Amniotic epithelial cell (primary cell): ENCODE measurements at places on chromosomes 6 and 20.

GRCh38 chr6:126761854-126762253, 356.6 kb upstream of the RSPO3 start:
- DNase-seq, result no peak

DNA sequence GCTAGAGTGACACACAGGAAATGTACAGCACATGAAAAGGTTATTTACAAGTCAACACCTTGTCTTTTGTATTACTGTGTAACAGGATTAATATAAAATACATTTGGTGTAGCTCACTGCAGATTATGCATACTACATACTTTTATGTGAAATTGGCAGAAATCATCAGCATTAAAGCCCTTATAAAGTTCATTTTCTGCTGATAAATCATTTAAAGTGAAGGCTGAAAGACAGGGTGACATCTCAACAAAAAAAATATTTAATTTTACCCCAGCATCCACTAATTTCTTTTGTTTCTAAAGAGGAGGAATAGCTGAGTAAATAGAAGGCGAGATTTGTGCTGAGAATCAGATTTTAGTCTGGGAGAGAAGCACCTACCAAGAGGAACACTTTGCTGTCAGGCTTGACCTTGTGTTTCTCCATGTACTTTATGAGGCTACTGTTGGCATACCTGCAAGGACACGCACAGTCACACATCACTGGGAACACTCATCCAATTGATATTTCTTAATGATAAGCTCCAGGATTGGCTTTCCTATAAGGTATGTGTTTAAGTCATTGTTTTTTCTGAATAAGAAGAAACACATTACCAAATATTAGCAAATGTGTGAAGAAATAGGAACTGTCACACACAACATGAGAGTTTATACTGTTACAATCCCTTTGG, 146.6 kb upstream of the SLC22A16 start:
- no peak for DNase-seq

- no peak for DNase-seq
These were observed 115.8 kb downstream of the TRERF1 start for GRCh38 chr6:42335896-42336295.

DNA sequence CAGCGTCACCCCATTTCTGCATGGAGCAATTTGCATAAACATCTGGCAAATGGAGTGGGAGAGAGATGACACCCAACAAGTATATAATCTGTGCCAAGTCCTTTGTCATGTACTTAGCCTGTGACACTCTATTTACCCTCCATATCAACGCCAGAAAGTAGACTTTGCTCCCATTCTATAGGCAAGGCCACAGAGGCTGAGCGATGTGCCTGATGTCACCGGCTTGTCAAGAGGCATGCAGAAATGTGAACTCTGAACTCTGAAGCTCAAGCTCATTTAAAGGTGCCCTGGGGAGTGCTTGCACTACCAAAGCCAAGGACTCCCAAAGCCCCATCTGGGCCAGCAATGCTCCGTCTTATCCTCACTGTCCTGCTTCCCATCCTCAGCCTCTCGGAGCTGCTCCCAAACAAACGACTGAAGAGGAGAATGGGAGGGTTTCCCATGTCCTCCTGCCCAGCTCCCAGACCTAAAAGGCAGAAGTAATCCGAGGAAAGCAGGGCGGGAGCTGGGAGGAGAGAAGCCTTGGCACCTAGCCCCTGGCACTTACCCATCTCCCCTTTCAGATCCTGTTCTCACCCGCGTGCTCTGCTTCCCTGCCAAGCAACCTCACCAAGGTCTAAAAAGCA, 9.2 kb downstream of the CPNE5 start:
- DNase-seq, result no peak

DNA sequence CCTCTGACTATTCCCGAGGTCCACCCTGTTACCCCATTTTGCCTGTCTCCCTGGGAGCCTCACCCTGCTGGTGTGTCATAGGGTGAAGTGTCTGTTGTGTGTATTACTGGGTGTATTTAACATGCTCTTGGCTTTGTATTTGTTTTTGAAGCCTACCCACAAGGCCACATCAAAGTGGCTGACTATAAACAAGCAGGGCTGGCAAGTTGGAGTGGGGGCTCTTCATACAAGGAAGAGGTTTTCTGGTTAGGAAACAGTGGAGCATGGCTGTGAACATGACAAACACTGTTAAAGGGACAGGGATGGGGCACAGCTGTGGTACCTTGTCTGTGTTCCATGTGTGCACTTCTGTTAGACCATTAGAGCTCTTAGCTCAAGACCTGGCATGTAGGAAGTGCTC, 26.3 kb downstream of the HECA start:
- no peak for DNase-seq

DNA sequence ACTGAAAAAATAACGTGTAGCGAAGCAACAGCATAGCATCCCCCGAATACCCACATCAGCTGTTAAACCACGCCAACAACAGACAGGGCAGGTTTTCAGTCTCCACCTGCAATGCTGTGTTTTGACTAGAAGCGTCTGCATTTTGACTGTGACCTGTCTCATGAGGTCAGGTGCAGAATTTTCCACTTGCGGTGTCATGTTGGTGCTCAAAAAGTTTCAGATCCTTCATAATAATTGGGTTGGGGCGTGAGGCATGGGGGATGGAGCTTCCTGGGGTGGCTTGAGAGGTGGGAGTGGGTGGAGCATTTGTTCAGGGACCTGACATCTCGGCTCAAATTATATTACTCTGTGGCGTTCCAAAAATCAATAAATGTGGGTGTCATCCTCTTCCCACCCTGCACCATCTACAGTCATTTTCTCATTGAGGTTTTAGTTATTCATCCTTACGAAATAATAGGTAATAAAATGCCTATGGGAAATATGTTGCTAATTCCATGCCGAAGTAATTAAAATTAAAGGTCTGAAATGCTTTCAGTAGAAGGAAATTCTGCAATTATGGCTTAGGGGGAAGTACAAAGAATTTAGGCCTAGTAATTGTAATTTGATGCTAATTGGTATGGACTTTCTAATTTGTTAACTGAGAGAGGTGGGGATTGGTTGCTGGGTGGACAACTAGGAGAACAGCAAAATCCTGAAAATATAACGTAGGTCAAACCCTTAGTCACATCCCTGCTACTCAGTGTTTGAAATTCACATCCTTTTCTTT, 81.0 kb downstream of the TIAM2 start:
- no peak for DNase-seq

DNA sequence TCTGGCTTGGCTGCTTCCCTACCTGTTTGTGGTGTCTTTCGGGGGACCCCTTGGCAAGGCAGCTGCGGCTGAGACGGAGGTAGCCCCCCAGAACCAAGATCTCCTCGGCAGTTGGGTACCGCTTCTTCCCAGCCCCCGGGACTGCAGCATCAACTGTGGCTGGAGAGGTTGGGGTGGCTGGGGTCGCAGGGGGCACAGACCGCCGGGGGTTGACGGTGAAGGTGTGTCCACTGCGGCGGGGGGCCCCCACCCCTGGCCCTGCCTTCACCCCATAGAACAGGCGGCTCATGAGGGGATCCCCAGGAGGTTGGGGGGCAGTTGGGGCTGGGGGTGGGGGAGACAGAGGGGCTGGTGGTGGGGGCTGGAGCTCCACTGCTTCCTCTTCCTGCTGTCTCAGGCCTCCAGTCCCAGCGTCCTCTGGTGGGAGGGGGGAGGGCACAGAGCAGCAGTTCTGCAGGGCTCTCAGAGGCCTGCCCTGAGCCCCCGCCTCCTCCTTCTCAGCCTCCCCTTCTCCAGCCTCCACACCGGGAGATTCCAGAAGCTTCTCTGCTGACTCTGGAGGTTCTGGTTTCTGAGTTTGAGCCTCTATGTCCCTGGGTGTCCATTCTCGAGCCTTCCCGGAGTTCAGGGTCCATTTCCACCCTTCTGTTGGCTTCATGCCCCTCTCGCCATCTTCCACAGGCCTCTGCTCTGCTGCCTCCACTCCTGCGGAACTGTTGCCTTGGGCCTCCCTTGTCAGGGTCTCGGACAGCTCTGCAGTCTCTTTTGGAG, 1.9 kb downstream of the PPP1R18 start:
- peak; percentile 37 for DNase-seq

DNA sequence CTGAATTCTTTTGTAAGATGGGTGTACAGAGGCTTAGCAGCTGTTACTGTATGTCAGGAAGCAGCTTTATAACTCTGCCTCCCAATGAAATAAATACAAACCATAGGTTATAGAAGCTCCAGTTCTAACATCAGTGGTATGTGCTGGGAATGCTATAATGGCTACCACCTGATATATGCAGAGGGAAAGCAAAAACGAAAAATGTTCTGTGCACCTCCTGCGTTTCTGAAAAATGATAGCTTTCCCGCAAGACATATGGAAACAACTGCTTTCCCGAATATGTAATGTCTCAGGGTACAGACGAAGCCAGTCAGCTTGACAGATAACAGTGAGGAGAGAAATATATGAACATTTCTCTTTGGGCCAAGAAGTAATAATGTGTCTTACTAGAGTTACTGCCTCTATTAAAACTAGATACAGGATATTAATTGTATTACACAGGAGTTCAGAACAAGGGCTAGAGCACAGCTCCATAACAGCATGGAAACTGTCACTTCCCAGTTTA, 517.0 kb upstream of the NRSN1 start:
- no peak for DNase-seq

- no peak for DNase-seq
These were observed 178.2 kb upstream of the IMPG1 start for GRCh38 chr6:76250666-76251065.

DNA sequence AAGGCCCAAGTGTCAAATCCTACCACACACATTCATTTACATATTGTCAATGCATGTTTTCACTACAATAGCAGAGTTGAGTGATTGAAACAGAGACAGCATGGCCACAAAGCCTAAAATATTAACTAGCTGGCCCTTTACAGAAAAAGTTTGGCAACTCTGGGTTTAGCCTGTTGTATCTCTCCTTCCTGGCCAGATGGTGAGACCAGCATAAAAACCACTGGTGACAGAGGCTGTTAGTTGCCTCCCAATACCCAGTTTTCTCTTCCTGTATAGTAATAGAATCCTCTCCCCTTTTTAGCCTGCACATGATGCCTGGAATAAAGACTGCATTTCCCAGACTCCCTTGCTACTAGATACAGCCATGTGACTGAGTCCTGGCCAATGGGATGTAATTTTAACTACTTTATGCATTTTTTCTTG, 100.0 kb upstream of the TAB2 start:
- no peak for DNase-seq

DNA sequence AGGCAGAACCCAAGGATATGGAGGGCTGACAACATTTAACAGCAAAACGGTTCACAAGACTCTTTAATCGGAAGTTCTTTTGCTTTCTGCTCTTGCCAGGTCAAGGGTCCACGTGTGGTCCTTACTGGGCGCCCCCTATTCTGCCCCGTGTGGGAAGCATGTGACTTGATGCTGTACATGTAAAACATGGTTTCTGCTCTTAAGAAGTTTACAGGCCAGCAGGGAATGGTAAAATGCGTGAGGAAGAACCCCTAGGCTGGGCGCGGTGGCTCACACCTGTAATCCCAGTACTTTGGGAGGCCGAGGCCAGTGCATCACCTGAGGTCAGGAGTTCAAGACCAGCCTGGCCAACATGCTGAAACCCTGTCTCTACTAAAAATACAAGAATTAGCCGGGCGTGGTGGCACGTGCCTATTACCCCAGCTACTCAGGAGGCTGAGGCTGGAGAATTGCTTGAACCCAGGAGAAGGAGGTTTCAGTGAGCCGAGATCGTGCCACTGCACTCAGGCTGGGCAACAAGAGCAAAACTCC, 19.3 kb downstream of the ZNF217 start:
- DNase-seq, result no peak

DNA sequence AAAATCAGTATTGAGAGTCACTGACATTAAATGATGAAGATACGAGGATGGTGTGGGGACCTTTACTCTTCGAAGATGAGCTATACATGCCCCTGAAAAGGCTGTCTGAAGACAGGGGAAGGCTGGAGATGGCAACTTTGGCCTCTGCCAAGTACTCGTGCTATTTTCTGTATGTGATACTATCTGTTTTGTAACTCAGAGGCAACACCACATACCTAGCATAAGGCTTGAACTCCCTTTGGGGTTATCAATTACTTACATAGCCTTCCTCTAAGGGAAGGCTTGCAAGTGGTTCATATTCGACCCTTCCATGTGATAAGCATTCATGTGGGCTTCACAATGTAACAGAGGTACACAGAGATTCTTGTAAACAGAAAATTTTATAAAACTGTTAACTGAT, 68.7 kb upstream of the FBXO30 start:
- no peak for DNase-seq

DNA sequence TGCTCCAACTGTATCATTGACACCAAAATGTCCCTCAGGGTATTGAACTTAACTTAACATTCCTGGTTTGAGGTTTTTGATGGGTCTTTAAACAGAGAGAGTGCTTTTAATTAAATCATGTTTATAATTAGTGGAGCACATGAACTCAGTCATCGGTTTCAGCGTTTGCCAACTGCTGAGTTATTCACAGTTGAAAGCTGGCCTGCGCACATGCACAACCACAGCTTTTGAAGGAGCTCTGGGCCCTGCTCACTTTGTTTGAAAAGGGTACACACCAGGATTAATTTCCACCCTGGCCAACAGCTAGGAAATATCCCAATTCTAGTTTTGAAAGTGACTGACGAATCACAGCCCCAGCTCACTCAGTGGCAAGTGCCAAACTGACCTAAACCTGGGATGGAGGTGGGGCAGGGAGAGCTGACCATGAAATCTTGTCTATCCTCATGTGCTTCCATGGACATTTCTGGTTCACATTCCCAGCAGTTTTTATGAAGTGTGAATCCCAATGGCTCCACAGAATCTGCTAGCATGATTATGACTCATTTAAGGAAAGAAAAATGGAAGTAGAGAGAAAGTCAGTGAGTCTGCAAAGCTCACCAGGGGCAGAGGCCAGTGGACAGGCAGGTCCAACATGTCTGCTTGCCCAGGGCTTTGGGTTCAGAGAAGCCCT, 247.8 kb downstream of the FNDC1 start:
- no peak for DNase-seq

DNA sequence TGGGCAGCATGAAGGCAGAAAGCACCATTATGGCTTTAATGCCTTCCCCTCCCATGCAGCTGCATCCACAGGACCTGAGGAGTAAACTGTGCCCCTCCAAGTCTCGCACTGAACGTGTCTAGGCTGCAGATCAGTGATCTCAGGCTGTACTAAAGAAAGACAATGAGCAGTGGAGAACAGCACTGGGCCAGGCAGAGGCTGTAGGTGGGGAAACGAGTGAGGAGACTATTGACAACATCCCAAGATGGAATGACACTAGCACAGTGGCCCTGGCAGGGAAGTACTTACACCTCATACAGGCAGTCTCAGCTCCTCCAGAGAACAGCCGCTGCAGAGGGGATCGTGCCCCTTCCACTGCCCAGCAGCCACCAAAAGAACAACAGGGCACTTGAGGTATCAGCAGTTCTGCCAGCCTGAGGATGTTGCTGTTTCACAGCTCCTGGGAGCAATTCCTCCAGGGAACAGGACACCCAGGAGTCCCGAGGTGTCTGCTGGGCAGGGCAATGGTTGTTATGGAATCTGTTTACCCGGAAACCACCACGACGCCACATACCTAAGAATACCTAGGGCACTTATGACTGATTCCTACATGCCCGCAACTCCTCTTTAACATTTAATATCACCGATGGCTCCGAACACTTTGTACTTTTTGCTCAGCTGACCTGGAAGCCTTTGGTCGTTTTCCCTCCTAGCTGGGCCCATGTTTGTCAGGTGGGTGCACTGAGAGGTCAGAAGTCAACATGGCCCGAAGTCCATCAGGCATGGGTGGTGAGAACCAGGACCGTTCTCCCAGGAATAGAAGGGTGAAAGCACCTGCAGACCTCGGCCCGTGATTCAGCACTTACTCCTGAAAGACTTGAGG, 79.1 kb downstream of the SLC22A23 start:
- no peak for DNase-seq

GRCh38 chr6:110944681-110945151, 13.8 kb upstream of the GTF3C6 start:
- peak; percentile 90 for DNase-seq

- DNase-seq, result peak; percentile 37
These were observed 1.9 kb downstream of the PNRC1 start for GRCh38 chr6:89082486-89082891.
